ENCODE measurements at places on chromosomes 6 and 20.
A peak's percentile ranks its signal among the peaks of the same experiment; 100 is the strongest.

- DNase-seq: no peak
Observed at GRCh38 chr20:1182106-1182505, 2.7 kb downstream of the TMEM74B start.

DNA sequence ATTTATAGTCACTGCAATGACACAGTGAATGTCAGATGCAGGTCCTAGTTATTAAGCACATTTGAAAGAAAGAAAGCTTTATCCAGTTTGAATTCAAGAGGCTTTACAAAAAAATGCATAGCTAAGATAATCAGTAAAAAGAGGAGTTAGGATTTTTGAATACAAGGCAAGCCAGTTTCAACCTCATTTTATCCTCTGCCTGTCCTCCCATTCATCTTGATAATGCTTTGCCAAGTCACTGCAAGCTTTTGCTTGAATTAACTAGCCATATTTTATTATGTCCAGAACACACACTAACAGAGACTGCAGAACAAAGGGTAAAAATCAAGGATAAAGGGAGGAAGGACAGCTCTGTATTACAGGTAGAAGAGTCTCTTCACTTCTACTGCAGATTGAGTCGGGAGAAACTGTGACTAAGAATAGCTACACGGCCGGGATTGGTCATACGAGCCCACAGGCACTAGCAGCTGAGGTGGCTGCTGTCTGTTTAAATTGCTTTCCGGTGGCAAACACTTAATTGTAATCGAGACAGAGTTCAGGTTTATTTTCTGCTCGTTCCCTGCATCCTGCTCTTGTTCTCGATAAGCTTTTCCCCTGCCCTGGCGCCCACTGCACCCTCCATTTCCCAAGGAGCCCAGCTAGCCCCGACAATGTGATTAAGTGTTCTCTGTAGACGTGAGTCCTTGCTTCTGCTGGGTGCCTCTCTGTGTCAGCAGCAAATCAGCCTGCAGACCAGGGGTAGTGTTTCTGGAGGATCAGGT, 30.5 kb upstream of the AKAP12 start:
- DNase-seq: no peak

- peak; percentile 8 for DNase-seq
Observed at GRCh38 chr6:40877362-40877761, 161.7 kb downstream of the UNC5CL start.

DNA sequence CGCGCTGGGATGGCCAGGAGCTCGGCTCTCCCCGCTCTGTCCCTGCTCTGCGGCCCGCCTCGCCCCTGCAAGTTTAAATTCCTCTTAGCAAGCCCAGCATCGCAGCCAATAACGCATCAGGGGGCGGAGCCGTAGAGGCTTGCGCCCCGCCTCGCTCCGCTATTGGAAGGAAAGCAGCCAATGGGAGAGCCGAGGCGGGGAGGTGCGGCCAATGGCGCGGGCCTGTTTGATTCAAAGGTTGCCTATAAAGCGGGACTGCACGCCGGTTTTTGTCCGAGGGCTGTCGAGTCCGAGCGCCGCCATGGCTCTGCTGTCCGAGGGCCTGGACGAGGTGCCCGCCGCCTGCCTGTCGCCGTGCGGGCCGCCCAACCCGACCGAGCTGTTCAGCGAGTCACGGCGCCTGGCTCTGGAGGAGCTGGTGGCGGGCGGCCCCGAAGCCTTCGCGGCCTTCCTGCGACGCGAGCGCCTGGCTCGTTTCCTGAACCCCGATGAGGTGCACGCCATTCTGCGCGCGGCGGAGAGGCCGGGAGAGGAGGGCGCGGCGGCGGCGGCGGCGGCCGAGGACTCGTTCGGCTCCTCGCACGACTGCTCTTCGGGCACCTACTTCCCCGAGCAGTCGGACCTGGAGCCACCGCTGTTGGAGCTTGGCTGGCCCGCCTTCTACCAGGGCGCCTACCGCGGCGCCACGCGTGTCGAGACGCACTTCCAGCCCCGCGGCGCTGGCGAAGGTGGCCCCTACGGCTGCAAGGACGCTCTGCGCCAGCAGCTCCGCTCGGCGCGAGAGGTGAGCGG, at the start of gene FAM83D:
Gene FAM83D, plus strand, starts transcription at position 276 of the 792 bp plus-strand sequence. Its CDS starts 26 bp downstream, at position 302.
- peak; percentile 93 for DNase-seq

GRCh38 chr6:12537389-12537788, 179.2 kb upstream of the PHACTR1 start:
- no peak for DNase-seq

- DNase-seq: no peak
Observed at GRCh38 chr20:16203096-16203495, 370.2 kb downstream of the KIF16B start.

DNA sequence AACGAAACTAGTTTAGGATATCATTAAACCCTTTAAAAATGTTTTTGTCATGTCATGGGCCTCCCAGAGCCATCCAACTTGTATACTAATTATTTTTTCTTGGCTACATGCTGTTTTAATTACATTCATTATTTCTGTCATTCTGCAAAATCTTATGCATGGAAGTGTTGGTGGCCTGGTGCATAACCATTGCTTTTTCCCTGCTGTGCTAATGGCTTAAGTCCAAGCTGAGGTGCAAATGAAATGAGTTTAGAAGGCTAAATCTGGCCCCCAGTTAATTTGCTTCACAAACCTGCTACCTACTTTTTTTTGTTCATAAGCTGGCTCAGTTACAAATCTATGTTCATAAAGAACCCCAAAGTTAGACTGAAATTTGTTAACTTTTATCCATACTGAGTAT, 1249.9 kb downstream of the EPHA7 start:
- DNase-seq: no peak

DNA sequence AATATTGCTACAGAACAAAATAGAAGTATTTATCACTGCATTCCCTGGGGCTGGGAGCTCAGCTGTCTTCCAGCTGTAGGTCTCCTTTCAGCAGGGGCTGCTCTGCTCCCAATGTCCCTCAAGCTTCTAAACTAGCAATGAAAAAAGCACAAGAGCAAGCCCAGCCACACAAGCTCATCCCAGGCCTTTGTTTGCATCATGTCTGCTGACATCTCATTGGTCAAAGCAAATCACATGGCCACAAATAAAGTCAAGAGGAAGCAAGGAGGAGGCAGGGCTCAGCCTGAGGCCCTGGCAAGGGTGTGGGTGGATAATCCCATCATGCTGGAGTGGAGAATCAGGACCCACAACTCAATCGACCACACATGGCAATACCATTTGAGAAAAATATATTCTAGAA, 2.2 kb upstream of the BFSP1 start:
- DNase-seq: no peak
